Stimulated activated CD4-positive, alpha-beta T cell treated with anti-CD3 and anti-CD28 coated beads, TNF-alpha, amount 100 ng/mL, for 4 hours (primary cell): ENCODE measurements at places on chromosomes 1 and 21.

DNA sequence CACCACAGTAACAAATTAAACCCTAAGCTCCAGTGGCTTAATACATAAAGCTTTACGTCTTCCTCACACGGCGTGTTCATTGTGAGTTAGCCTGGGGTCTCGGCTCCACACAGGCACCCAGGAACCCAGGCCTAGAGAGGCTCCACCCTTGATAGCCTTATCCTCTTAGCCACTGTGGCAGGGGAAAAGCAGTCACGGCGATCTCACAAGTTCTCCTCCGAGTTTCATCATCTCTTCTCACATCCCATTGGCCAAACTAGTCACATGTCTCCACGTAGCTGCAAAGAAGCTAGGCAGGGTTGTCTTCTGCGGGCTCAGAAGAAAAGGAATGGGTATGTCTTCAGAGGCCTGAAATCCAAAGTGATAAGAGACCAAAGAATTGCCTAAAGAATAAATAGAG, 122.3 kb upstream of the GRIK3 start:
- DNase-seq: no peak

DNA sequence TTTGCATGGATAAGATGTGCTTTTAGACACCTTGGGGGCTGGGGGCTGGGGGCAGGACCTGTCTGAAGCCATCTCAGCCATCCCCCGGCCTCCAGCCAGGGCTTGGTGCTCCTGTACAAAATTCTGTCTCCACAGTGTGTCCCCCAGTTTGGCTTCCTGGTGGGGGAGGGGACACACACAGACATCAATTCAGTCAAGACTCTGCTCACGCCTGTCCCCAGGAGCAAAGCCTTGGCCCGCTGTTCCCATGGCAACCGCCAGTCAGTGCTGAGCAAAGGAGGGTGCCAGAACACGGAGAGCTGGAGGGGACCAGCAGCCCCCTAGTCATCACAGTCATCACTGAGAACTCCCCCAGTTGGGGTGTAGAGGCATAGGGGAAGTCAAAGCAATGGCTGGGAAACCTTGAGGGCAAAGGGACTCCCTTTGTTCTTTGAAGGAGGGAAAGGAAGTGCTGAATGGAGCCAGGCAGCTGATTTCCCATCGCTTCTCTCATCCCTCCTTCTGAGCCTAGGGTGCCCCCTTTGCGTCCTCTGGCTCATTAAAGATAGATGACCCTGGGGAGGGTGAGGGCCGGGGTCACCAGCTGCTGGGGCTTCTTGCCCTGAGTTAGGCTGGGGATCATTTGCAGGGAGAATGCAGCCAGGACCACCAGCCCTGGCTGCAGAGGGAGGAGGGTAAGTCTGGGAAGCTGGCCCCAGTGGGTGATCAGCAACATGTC, 134.9 kb upstream of the IPO9 start:
- DNase-seq: no peak

DNA sequence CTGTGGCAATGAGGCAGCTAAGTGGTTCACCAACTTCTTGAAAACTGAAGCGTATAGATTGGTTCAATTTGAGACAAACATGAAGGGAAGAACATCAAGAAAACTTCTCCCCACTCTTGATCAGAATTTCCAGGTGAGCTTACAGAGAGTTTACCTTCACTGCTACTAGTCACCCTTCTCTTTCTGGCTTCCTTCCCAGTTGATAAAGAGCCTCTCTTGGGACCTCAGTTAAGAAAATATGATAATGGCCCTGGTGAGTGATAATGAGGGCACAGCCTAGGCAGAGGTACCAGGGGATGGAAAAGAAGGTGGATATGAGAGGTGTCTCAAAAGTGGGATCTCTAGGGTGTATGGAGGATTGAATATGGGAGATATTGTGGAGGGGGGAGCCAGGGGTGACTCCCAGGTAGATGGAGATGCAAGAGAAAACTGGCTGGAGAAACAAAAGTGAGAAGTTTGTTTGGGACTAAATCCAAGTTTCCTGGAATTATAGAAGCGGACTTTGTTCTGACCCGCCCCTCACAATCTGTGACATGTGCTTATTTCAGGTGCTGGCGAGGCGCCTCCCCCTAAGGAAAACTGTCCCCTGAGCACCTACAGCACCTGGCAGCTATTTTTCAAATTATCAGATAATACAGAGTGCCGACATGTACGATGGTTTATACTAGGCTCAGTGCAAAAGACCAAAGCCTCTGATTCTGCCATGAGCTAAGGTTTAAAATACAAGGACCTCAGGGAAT, 13.7 kb downstream of the MTARC2 start:
- no peak for DNase-seq

DNA sequence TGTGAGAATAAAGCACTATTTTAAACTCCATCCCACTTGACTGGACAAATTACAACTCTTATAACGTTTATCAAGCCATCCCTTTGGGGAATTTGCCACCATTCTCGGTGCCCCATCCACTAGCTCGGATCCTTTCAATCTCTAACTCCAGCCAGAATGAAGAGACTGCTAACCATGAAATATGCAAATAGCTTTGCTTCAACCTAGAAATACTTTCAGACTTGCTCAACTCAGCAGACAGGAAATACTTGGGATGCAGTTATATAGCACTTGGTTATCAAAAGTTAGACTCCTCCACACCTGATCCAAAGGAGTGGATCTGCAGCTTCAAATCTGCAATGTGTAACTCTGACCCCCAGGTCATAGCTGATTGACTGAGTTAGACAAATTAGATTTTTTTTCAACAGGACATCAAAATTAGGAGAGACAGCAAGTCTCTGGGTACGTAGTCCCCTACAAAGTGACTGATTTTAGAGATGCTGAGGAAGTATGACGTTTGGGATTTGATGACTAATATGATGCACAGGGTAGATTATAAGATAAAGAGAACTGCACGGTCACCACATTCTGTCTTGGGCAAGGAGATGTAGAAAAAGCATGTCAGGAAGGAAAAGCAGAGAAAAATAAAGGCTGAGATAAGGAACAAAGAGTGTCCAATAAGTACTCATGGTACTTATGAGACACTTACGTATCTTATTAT, 496.0 kb downstream of the AGBL4 start:
- DNase-seq: no peak

- DNase-seq: no peak
Measured at GRCh38 chr21:26637201-26637745, 64.2 kb upstream of the CYYR1 start.

- no peak for DNase-seq
Measured at GRCh38 chr21:26595971-26596370, 22.9 kb upstream of the CYYR1 start.

DNA sequence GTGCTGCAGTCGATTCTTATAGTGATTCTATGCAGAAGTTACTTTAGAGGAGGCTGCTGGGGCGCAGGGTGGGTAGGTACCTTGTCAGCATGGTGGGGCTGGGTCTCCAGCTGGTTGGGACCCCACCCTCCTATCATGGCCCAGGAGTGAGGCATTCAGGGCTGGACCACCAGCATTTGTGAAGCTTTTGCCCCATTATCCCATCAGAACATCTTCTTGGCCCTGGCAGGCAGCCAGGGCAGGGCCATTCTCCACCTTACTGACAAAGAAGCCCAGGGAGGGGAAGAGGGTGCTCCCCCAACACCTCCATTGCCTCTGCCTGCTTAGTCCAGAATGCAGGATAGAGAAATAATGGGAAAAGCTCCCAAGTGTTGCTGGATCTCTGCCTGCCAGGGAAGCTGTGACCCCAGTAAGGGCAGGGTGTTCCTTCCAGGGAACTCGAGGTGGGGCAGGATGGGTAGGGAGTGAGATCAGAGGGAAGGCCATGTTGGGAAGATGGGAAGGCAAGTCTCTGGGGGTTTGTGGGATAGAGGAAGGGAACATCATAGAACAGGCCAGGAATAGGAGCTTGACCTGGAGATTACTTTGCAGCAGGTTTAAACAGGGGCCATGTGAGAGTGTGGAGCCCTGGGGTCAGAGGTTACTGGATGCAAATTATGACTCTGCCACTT, 16.2 kb upstream of the SLC2A1 start:
- no peak for DNase-seq
